ENCODE measurements at places on chromosomes 3 and 15. TPM values are rescaled to one million over a fixed set of nuclear protein-coding genes. Genes with fewer than 3 reads are reported as not detected.

- H3K4me3 ChIP-seq: peak overlapping the region; percentile 88
- H3K4me1 ChIP-seq: peaks cover 14% of the 10 kb centered on the region
- DNase-seq: peak; percentile 47
- no peaks in the 10 kb centered on the region for H3K36me3 ChIP-seq
- no peaks in the 10 kb centered on the region for H3K27me3 ChIP-seq
Observed at GRCh38 chr3:107241217-107241616, 136.0 kb upstream of the CCDC54 start.

DNA sequence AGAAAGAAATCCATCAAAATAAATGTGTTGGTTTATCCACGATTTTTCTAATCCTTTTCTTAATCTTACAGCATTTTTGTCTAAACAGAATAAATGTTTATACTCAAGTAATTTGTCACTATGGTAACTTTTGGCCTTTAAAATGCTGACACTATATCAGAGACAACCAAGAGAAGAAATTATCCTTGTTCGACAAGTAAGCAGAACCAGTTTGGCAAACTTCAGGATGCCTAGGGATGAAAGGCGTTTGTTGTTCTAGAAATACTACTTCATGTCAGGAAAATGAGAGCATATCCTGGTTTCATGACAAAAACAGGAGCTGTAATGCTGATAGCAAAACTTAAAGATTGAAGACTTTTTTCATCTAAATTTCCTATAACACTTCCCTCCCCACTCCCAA, 308.0 kb upstream of the ATP11B start:
- H3K4me1 ChIP-seq: no peaks in the 10 kb centered on the region
- no peak overlapping the region for H3K27ac ChIP-seq

- H3K27ac ChIP-seq: no peak overlapping the region
- no peak overlapping the region for H3K4me3 ChIP-seq
- no peaks in the 10 kb centered on the region for H3K36me3 ChIP-seq
- no peaks in the 10 kb centered on the region for H3K27me3 ChIP-seq
- H3K4me1 ChIP-seq: no peaks in the 10 kb centered on the region
Observed at GRCh38 chr3:121072133-121072532, 164.1 kb downstream of the STXBP5L start.

DNA sequence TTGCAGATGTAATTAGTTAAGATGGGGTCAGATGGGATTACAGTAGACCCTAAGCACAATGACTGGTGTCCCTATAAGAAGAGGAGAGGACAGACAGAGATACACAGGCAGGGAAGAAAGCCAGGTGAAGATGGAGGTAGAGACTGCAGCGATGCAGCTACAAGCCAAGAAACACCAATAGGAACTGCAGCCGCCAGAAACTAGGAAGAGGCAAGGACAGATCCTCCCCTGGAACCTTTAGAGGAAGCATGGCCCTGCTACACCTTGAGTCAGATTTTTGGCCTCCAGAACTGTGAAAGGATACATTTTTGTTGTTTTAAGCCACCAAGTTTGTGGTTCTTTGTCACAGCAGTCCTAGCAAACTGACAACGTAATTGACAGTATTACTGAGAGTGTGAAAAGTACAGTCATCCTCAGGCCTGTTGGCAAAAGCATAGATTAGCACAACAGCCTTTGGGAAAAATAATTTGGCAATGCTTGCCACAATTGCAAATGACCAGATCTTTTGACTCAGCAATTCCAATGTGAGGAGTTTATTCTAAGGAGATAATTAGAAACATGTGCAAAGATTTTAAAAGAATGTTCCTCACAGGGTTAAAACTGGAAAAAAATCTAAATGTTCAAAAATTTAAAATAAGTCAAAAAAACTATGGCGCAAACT, 82.6 kb upstream of the TJP1 start:
- peak; percentile 83 for DNase-seq
- H3K27ac ChIP-seq: no peak overlapping the region
- H3K27me3 ChIP-seq: no peaks in the 10 kb centered on the region
- peaks cover 4% of the 10 kb centered on the region for H3K4me1 ChIP-seq
- H3K4me3 ChIP-seq: no peak overlapping the region

DNA sequence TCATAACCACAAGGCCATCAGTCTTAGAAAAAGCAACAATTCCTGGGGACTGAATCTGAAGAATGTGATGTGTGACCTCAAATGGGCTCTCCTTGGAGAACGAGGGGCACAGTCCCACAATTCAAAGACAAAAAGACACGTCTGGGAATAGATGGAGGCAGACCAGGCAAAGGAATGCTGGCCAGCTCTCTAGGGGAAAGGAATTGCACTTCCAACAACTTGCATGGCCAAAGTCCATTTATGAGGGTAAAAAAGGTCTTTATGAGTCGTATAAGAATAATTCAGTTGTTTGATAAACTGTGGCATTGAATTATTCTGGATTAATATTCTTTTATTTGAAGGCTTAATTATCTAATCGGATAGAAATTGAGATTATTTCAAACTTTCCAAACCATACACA, 180.5 kb upstream of the FEZF2 start:
- H3K36me3 ChIP-seq: no peaks in the 10 kb centered on the region
- no peak overlapping the region for H3K4me3 ChIP-seq
- H3K27ac ChIP-seq: no peak overlapping the region
- DNase-seq: no peak

DNA sequence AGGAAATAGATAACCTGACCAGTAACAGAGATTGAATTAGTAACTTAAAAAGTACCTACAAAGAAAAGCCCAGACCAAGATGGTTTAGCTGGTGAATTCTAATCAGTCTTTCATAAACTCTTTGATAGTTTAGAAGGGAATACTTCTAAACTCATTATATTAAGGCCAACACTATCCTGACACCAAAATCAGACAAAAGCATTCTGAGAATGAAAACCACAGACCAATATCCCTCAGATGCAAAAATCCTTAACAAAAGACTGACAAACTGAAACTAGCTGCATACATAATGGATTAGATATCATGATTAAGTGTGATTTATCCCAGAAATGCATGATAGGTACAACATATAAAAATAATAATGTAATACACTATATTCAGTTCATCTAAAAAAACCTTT, 115.6 kb downstream of the RFX7 start:
- no peaks in the 10 kb centered on the region for H3K27me3 ChIP-seq
- no peak for DNase-seq
- no peak overlapping the region for H3K27ac ChIP-seq
- H3K4me1 ChIP-seq: no peaks in the 10 kb centered on the region
- H3K4me3 ChIP-seq: no peak overlapping the region
- peaks cover 17% of the 10 kb centered on the region for H3K36me3 ChIP-seq

- H3K27ac ChIP-seq: no peak overlapping the region
- H3K36me3 ChIP-seq: no peaks in the 10 kb centered on the region
- no peaks in the 10 kb centered on the region for H3K27me3 ChIP-seq
- DNase-seq: no peak
- H3K4me1 ChIP-seq: peaks cover 4% of the 10 kb centered on the region
- no peak overlapping the region for H3K4me3 ChIP-seq
Observed at GRCh38 chr15:48282216-48282615, 49.0 kb upstream of the DUT start.

DNA sequence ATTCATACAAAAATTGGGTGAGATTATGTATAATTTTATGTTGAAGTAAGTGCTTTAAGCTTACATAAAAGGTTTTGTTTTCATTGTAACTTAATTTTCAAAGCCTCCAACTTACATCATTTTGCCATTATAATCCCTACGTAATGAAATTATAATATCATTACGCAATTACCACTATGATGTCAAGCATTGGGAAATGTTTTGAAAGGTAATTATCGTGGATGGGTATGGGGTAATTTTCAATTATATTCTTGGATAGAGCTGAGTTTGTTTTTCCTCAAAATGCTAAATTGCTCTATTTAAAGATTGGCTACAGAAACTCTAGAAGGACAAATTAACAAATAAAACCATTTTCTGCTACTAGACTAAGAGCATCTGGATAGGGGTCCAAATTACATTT, 80.2 kb upstream of the FAM3D start:
- H3K27me3 ChIP-seq: no peaks in the 10 kb centered on the region
- no peak overlapping the region for H3K4me3 ChIP-seq
- no peaks in the 10 kb centered on the region for H3K36me3 ChIP-seq
- H3K4me1 ChIP-seq: no peaks in the 10 kb centered on the region
- DNase-seq: no peak

- no peak overlapping the region for H3K27ac ChIP-seq
- no peaks in the 10 kb centered on the region for H3K4me1 ChIP-seq
- no peak overlapping the region for H3K4me3 ChIP-seq
- H3K36me3 ChIP-seq: no peaks in the 10 kb centered on the region
- H3K27me3 ChIP-seq: no peaks in the 10 kb centered on the region
- DNase-seq: no peak
Observed at GRCh38 chr3:119073258-119074001, 38.8 kb upstream of the IGSF11 start.

DNA sequence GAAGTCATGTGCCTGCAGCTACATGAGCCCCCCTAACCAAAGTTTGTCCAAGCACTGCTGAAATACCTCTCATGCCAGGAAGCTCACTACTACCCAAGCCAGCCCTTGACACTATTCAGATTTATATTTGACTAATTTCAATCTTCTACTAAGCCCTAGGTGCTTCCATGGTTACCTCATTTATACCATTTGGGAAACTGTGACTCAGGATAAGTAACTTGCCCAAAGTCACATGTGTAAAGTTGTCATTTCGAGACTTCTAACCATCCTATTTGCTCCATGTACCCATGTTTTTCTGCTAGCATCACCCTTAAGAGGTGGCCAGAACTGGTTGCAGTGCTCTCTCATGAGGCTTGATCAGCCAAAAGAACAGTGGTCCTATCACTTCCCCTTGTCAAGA, 20.7 kb upstream of the TIMP4 start:
- no peaks in the 10 kb centered on the region for H3K36me3 ChIP-seq
- H3K4me3 ChIP-seq: no peak overlapping the region
- peaks cover 16% of the 10 kb centered on the region for H3K4me1 ChIP-seq
- H3K27ac ChIP-seq: no peak overlapping the region

The GCHFR gene
- 0.54 TPM for total RNA-seq

The TUSC7 gene
- total RNA-seq: not detected

The CCR8 gene
- total RNA-seq: not detected

The CPLX3 gene
- total RNA-seq: not detected

The ARIH2 gene
- 102 TPM for total RNA-seq

The SFMBT1 gene
- 3.0 TPM for total RNA-seq

The CIB2 gene
- 1.4 TPM for total RNA-seq

The ZNF860 gene
- total RNA-seq: not detected

The NEK10 gene
- total RNA-seq: 9.5 TPM

The HDC gene
- total RNA-seq: not detected

The MYO5C gene
- not detected for total RNA-seq

Measured in GM23248 (cell line).